Stimulated activated CD4-positive, alpha-beta T cell treated with anti-CD3 and anti-CD28 coated beads, TNF-alpha, amount 100 ng/mL, for 1 hour (primary cell): ENCODE measurements at places on chromosomes 11 and 22.

GRCh38 chr11:75639762-75640181 is 29.1 kb downstream of the MAP6 start:
- no peak for DNase-seq

DNA sequence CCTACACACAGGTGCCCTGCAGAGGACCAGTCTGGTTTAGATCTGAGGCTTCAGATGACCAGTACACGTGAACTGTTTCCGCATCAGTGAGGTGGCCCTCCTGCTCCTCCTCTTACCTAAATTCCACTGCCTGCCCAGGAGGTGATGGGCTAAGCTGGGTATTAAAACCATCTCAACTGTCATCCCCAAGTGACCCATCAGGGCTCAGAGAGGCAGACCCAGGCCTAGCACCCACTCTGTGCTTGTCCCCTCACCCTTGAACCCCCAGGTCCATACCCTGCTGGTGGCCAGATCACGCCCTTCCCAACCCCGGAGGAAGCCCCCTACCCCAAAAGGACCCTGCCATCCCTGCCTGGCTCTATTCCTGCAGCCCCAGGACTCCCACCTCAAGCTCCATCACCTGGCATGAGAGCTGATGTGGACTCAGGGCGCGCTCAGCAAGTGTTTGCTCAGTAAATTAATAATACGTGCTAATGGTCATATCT is 21.3 kb downstream of the RSPH14 start:
- DNase-seq: no peak

- no peak for DNase-seq
Measured at GRCh38 chr22:50403701-50404101, 60.6 kb downstream of the PPP6R2 start.

- DNase-seq: no peak
Measured at GRCh38 chr11:89361734-89362133, 129.4 kb downstream of the NOX4 start.

DNA sequence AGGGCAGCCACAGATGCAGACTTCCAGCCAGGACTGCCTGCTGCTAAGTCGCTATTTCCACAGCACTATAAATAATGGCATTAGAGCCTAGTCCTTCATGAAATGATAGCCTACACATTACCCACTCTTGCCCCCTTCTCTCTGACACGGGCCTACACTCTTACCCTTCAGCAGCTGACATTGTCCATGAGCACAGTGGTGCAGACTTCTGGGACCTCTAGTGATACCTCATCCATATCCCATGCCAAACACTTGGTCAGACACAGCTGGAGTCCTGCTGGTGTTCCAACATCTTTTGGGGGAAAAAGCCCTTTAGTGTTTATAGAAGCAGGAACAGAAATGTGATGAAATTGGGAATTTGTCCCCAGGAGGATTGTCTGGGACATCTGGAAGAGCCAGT is 43.4 kb upstream of the RAB1B start:
- DNase-seq: no peak

- DNase-seq: no peak
Measured at GRCh38 chr11:20161923-20162744, 1.9 kb upstream of the DBX1 start.

DNA sequence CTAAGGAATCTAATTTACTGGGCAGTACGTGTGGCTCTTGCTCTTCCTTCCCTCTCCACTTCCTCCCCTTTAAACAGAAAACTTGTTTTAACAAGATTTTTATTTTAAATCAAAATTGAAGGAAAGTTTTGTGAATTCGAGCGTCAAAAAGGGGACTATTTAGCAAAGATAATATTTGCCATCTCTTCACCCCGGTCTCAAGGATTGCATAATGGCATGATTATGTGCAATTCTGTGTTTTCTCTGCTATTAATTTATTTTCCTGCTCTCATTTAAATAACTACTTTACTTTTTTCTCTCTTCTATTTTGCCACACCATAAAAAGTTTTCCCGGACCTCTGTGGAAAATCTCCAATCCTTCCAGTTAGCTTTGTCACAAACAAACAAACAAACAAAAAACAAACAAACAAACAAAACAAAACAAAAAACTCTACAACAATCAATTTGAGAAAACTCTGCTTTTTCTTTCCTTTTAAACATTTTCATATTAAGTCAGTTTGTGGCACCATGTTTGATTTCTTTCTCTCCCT is 10.2 kb upstream of the PAX6 start:
- no peak for DNase-seq

GRCh38 chr11:6569706-6570105 is 33.7 kb downstream of the RRP8 start:
- DNase-seq: no peak

- DNase-seq: no peak
Measured at GRCh38 chr11:105111145-105111944, 28.2 kb downstream of the CARD18 start.

DNA sequence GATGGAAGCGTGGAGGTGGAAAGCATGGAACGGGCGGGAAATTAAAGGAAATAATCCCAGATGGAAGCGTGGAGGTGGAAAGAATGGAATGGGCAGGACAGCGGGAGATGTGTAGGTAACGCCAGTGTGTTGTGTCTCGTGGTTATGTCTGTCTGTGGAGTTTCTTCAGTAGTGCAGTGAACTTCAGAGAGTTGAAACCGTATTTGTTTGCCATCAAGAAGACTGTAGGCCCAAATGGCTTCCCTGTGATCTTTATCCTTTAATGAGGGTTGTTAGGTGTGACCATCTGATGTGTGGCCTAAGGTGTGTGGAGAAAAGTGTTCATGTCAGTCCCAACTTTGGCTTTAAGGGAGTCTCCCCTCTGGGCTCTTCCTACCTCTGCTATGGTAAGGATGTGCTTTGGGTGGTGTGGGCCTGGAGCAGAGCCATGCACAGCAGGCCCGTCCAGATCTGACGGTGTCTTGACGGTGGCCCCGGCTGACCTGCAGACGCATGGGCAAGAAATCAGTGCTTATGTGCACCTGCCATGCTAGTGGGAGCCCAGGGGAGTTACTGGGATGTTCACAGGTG is 39.6 kb downstream of the AP2A2 start:
- DNase-seq: no peak
